Adipose tissue (tissue), 3 donors: ENCODE measurements at places on chromosomes 2 and 18. TPM values are rescaled to one million over a fixed set of nuclear protein-coding genes. Genes with fewer than 3 reads are reported as not detected.

The C2orf78 gene
- polyA plus RNA-seq: not detected

The M1AP gene
- polyA plus RNA-seq: 0.70 TPM

The CFAP65 gene
- 0.04 TPM for polyA plus RNA-seq

The SOWAHC gene
- polyA plus RNA-seq: 6.0 TPM

The SLC14A1 gene
- 2.2 TPM for polyA plus RNA-seq

The NTSR2 gene
- 0.54 TPM for polyA plus RNA-seq

The DYSF gene
- polyA plus RNA-seq: 24.0 TPM

The KRTCAP3 gene
- polyA plus RNA-seq: 6.1 TPM

The ALK gene
- 0.02 TPM for polyA plus RNA-seq

The MC5R gene
- 0.40 TPM for polyA plus RNA-seq

The ARHGEF33 gene
- polyA plus RNA-seq: 2.4 TPM

The ASAP2 gene
- polyA plus RNA-seq: 12.5 TPM

The RNU2-63P gene
- polyA plus RNA-seq: not detected

The FBXO36 gene
- polyA plus RNA-seq: 1.6 TPM

The ZNF512 gene
- 5.4 TPM for polyA plus RNA-seq

The EIF5B gene
- 31.9 TPM for polyA plus RNA-seq

The FZD7 gene
- 5.2 TPM for polyA plus RNA-seq

The SKOR2 gene
- polyA plus RNA-seq: not detected

The PLEKHA3 gene
- 1.7 TPM for polyA plus RNA-seq

The CLASP1 gene
- 7.9 TPM for polyA plus RNA-seq

The LIPG gene
- 1.0 TPM for polyA plus RNA-seq
